Activated CD8-positive, alpha-beta memory T cell treated with anti-CD3 and anti-CD28 coated beads for 48 hours (primary cell): ENCODE measurements at places on chromosomes 7 and 10.

GRCh38 chr7:132131196-132131595, 445.1 kb downstream of the PLXNA4 start:
- no peak for DNase-seq

GRCh38 chr10:128922619-128923196, 544.3 kb upstream of the MGMT start:
- no peak for DNase-seq

DNA sequence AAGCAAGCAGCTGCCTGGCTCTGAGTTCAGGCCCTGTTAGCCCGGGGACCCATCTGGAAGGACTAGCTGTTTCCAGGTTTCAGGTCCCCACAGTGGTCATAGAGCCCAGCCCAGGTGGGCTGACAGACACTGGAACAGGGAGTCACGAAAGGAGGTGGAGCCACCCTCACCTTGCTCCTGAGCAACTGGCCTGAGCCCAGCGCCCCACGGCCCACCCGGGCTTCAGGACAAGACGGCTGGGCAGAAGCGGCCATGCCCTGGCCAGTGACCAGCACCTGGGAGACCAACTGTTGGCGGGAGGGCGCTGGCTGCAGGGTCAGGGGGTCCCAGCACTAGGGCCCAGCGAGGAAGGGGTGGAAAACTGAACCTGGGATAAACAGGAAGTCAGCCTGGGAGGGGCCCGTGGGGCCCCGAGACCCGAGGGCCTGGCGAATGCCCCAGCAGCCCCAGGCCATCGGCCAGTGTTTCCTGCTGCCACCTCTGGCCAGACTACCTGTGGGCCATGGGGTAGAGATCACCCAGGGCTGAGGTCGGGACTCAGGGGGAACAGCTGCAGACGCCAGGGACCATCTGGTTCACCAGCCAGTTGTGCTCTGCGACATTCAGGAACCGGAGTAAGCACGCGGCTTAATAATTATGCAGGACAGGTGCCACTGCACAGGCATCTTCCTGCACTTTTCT, 282.1 kb upstream of the PPP2R2D start:
- no peak for DNase-seq

DNA sequence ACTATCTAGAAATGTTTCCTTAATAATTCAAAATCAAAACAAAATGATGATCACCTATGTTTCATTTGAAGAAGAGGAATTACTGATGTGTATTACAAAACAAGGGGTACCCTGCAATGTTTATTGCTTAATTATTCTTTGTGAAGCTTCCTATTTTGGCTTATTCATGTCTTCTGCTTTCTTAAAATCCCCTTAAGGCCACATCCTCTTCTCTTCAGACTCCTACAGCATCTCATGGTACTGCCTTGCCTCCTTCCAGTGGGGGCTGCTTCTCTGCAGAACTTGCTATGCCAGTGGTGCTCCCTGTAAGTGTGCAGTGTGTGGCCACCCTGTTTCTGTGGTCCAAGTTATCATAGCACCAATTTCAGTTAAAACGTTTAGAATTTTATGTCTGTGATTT, 35.0 kb downstream of the CCDC146 start:
- no peak for DNase-seq

- no peak for DNase-seq
Observed at GRCh38 chr7:139669106-139670061, 108.4 kb downstream of the HIPK2 start.

- DNase-seq, result no peak
Observed at GRCh38 chr7:100674411-100675104, 1.0 kb downstream of the GNB2 start.

GRCh38 chr10:127452568-127452967, 96.5 kb upstream of the NPS start:
- no peak for DNase-seq

- no peak for DNase-seq
Observed at GRCh38 chr7:50262916-50263690, 41.4 kb upstream of the IKZF1 start.

DNA sequence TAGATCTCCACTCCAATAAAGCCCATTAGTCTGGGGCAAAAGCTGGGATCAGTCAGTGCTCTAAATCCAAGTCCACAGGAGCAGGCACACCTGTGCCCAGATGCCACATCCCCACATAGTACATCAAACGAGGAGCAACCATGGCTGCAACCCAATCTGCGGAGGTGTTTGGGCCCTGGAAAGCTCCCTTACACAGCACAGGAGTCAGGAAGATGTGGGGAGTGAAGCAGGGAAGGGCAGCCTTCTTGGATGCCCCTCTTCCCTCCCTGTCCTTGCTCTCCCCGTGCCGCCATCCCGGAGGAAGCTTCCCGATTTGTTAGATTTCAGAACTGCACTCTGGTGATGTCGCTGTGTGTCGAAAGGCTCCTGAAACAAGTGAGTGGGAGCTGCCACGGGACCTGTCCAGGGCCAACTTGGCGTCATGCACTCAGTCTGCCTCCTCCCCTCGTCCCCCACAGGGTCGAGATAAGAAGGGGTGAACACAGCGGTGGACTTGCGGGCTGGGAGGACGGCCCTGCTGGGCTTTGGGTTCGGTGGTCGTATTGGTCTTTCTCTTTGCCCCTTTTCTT, 230.6 kb upstream of the GRB10 start:
- DNase-seq, result no peak

- DNase-seq, result no peak
Observed at GRCh38 chr7:129245533-129245932, 20.7 kb downstream of the AHCYL2 start.

DNA sequence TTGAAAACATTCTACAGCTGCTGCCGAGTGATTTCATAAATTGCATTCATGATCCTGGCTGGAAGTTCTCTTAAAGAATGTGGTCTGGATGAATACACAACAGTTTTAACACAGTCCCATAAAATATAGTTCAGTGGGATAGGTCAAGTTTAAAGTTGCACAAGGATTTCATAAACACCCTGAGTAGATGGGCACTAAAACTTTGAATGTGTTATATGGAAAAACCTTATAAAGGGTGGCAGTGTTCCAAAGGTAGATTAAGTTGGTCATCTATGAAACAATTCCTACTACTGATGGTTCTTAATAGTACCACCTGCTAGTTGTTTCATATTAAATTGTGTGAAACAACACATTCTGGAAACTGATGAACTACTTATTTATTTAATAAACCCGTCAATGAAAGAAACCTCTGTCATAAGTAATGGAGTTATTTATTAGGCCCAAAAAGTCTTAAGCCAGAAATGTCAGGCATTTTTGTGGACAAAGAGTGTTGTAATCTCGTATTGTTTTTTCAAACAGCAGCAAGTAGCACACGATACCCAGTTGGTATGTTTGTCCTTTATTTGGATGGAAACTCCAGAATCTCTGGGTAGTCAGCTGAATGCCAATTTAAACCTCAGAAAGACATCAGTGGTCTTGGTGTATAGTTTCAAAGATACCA, 14.3 kb upstream of the RPA3 start:
- no peak for DNase-seq

GRCh38 chr7:159147246-159147645, 2.6 kb upstream of the VIPR2 start:
- no peak for DNase-seq

- no peak for DNase-seq
Observed at GRCh38 chr10:93420091-93420490, 62.0 kb downstream of the MYOF start.

DNA sequence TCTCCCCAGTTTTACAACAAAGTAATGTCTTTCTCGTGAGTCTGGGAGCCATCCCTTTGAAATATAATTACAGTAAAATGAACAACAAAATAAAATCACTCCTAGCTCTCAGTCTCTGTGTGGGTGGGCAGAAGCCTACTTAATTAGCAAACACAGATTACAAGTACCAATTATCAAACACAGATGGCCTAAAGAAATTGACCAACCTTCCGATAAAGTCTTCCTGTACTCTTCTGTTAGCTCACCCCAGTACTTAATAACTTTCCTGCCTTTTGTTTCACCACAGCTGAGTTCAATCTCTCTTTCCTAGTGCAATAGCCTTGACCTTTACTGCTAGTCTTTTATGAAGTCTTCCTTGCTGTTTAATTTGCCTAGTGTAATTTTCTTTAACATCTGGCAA, 719.2 kb upstream of the MBL2 start:
- no peak for DNase-seq

GRCh38 chr7:84490661-84491060, 296.1 kb upstream of the SEMA3A start:
- DNase-seq, result no peak

DNA sequence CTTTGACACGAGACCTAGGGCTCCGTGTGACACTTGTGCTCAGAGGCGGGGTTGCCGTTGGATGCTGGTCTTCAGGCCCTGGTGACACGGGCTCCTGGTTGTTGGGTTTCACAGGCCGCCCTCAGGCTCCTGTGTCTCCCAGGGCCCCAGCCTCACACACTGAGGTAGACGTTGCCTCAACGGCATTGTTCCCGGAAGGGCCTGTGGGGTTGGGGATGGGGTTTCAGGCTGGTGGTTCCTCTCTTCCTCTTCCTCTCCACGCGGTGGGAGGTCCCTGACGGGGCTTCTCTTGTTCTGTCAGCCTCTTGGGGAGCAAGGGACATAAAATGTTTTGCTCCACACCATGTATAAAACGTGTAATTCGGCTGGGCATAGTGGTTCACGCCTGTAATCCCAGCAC, 125.1 kb downstream of the TRRAP start:
- DNase-seq, result no peak

DNA sequence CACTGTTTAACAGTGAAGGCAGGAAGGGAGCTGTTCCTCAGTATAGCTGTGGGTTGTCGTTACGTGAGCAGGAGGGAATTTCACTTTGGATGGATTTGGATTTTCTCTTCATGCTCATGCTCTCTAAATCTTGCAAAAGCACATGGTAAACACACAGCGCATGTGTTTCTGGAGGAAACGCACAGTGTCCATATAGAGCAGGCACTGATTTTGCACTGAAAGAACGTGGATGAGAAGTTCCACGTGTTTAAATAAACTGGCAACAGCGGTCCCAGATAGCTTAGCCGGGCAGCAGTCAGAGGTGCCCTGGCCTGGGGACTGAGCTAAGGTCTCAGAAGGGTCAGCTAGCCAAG, 188.6 kb downstream of the MGMT start:
- DNase-seq, result no peak

GRCh38 chr10:70096705-70097420, 35.8 kb downstream of the AIFM2 start:
- DNase-seq, result no peak

- DNase-seq, result no peak
Observed at GRCh38 chr7:47253650-47254080, 328.2 kb downstream of the TNS3 start.

- no peak for DNase-seq
Observed at GRCh38 chr7:86558680-86559501, 84.8 kb upstream of the GRM3 start.

- peak; percentile 4 for DNase-seq
Observed at GRCh38 chr7:66043681-66044497, 31.7 kb upstream of the ASL start.

GRCh38 chr10:26721561-26721960, 24.1 kb downstream of the PDSS1 start:
- DNase-seq, result no peak

- DNase-seq, result peak; percentile 30
Observed at GRCh38 chr10:119253433-119254174, 46.2 kb downstream of the GRK5 start.

DNA sequence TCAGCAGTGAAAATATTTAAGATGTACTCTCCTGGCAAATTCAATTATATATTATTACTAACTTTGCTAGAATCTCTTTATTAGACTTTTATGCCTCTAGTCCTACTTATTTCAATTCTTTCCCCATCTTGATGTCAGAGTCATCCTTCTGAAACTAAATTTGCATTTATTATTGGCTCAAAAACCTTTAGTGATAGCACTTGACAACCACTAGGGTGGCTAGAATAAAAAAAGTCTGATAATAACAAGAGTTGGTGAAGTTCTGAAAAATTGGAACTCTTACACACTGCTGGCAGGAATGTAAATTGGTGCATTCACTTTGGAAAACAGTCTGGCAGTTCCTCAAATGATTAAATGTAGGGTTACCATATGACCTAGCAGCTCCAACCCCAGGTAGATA, 73.8 kb downstream of the LSMEM1 start:
- no peak for DNase-seq

- DNase-seq, result no peak
Observed at GRCh38 chr10:23951841-23952240, 257.1 kb upstream of the KIAA1217 start.

DNA sequence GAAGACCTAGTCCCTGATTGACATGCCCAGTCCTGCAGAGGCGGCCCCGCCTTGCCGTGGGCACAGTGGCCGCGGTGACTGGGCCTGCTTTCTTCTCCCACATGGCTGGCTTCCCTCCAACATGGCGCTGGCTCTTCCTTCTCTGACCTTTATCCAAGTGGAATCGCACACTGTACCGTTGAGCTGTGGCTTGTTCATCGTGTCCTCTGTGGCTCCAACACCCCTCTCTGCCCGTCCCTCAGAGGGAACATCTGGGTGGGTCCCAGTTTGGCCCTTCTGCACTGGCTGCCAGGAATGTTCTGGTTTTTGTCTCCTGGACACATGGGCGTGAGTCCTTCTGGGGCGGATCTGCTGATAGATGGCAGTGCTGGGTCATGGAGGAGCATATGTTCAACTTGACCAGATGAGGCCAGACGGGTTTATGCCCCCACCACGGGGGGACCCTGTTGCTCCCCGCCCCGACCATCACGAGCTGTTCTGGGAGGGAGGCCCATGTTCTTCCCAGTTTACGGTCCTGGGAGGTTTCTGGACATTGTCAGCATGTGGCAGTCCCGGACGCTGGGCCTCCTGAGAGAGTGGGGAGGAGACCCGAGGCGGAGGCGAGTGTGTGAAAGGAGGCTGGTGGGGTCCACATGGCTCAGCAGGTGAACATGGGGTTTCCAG, 63.5 kb downstream of the LHPP start:
- DNase-seq, result no peak

DNA sequence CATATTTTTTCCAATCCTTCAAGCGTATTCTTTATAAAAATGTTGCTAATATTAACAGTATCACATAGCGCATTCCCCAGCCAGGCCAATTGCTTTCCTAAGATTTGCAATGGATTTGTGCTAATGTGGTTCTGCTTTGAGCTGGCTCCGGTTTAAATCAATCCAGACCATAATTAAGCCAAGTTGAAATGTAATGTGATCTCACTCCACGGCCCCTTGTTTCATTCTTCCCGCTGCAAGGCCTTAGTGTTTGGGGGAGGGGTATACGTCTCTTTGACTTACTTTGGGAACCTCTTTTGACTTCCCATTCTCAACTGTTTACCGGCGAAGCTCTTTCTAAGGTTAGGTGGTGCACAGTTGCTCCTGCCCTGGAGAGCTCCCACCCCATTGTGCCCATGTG, 86.4 kb downstream of the PRPF18 start:
- no peak for DNase-seq

GRCh38 chr7:9575716-9576115, 1142.3 kb downstream of the NXPH1 start:
- no peak for DNase-seq

DNA sequence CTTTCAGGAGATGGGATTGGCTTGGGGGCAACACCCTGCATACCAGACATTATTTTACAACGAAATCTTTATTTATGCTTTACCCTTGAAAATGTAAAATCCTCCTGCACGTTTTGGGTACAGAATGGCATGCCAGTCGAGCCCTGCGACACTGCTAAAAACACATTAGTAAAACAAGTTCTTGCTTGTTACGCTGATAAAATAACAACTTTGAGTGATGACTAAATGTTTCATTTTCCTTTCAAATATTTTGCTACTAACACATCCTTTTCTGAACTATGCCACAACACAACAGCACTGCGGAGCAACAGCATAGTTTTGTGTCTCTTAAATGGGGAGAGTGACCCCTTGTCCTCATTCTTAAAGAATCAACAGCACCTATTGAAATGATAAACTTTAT, 76.0 kb upstream of the SEMA3D start:
- no peak for DNase-seq

- DNase-seq, result no peak
Observed at GRCh38 chr7:133829336-133829897, 297.7 kb upstream of the LRGUK start.

GRCh38 chr10:130729876-130730275, 581.6 kb downstream of the TCERG1L start:
- no peak for DNase-seq
